Immature natural killer cell (primary cell): ENCODE measurements at places on chromosomes 5 and 9.

DNA sequence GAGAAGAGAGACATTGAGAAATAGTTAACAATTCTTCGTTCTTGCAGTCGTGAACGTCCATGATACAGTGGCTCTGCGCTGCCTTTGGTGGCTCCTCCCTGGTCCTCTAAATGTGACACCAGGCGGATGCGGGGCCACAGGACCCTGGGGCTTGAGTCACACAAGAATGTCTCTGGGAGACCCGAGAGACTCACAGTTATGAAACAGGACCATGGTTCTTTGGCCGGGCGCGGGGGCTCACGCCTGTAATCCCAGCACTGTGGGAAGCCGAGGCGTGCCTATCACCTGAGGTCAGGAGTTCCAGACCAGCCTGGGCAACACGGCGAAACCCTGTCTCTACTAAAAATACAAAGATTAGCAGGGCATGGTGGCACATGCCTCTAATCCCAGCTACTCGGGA lies 767 bp upstream of the ZDHHC11 start:
- no peak overlapping the region for H3K27ac ChIP-seq
- H3K4me1 ChIP-seq, result no peaks in the 10 kb centered on the region
- H3K4me3 ChIP-seq, result no peak overlapping the region

GRCh38 chr9:111961009-111961408 lies 64.4 kb downstream of the UGCG start:
- no peak overlapping the region for H3K4me3 ChIP-seq
- peaks cover 4% of the 10 kb centered on the region for H3K27me3 ChIP-seq
- peaks cover 6% of the 10 kb centered on the region for H3K36me3 ChIP-seq

DNA sequence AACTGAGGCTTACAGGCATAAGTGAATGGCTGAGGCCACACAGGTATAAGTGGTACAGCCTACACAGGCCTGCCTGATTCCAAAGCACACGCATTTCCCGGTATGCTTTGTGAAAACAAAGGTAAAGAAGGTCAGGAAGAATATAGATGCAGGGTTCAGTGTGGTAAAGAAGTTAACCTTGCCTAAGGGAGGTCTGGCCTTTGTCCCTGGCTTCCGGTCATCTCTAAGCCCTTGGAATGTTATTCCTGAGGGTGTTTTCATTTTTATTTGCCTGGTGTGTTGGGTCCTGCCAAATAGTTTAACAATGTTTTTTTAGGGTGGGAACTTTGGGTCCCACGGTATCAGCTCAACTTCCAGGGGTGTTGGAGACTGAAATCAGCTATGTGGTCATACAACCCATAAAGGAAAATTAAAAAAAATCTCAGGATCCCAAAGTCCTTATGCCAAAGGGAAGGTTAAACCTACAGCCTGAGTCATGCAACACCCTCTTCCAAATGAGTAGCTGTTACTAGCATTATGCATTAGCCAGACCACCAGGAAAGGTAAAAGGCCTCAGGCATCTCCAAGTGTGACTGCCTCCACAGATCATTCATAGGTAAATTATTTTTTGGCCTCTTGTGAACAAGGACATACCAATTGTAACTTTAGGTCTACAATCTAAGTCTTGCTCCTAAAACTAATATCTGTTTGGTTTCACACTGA lies 124.6 kb downstream of the ATP10B start:
- no peaks in the 10 kb centered on the region for H3K36me3 ChIP-seq
- H3K27me3 ChIP-seq, result peaks cover 3% of the 10 kb centered on the region
- no peak for DNase-seq
- no peak overlapping the region for H3K27ac ChIP-seq
- no peak overlapping the region for H3K4me3 ChIP-seq

- H3K4me1 ChIP-seq, result no peaks in the 10 kb centered on the region
- no peak for DNase-seq
- H3K27me3 ChIP-seq, result no peaks in the 10 kb centered on the region
- no peak overlapping the region for H3K4me3 ChIP-seq
- no peaks in the 10 kb centered on the region for H3K36me3 ChIP-seq
Measured at GRCh38 chr9:32728181-32728580, 55.2 kb upstream of the TMEM215 start.

DNA sequence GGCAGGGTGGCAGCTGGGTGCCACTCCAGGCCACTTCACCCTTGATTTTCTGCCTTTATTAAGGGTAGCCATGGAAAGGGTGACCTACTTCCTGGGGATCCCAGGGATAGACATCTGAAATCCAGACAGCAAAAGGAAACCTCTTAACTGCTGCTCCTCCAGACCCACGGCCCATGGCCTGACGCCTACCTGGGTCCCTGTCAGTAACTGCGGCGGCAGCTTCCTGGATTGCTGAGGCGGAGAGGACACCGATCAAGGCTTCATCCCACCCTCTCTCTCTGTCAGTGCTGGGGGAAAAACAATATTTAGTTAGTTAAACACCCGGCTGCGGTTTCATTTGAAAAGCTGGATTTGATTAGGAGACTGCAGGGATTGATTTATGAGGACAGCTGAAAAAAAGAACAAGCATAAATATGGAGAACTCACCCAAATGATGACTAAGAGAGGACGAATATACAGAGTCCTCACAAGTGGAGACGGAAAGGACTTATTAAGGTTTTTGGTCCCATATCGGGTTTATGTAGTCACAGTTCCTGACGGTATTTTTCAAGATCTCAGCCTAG lies 158.7 kb upstream of the KLF4 start:
- no peaks in the 10 kb centered on the region for H3K36me3 ChIP-seq
- peaks cover 2% of the 10 kb centered on the region for H3K27me3 ChIP-seq
- H3K4me1 ChIP-seq, result no peaks in the 10 kb centered on the region

- H3K36me3 ChIP-seq, result peaks cover 3% of the 10 kb centered on the region
- no peak overlapping the region for H3K27ac ChIP-seq
- no peak for DNase-seq
- H3K27me3 ChIP-seq, result no peaks in the 10 kb centered on the region
- no peak overlapping the region for H3K4me3 ChIP-seq
Measured at GRCh38 chr5:140295414-140295813, 7.5 kb downstream of the PFDN1 start.

DNA sequence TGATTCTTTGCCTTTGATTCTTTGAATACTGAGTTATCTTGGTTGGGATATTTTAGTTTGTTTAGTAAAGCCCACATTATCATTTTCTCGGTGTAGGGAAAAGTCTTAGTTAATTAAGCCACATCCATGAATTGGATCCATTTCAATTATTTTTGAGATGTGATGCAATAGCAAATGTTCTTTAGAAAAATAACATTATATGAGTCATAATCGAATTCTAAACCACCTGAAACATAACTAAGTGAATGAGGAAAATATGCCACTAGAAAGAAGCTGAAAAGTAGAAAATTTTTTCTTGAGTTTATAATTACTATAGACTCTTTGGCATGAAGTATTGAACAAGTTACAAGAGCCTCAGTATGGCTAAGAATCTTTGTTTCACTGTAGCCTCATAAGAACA lies 17.5 kb upstream of the CCDC192 start:
- H3K27ac ChIP-seq, result no peak overlapping the region
- no peak for DNase-seq
- H3K4me3 ChIP-seq, result no peak overlapping the region
- no peaks in the 10 kb centered on the region for H3K27me3 ChIP-seq

- no peaks in the 10 kb centered on the region for H3K36me3 ChIP-seq
- H3K27me3 ChIP-seq, result peaks cover 17% of the 10 kb centered on the region
- no peaks in the 10 kb centered on the region for H3K4me1 ChIP-seq
- H3K4me3 ChIP-seq, result no peak overlapping the region
Measured at GRCh38 chr5:148659641-148660345, 5.5 kb upstream of the HTR4 start.

DNA sequence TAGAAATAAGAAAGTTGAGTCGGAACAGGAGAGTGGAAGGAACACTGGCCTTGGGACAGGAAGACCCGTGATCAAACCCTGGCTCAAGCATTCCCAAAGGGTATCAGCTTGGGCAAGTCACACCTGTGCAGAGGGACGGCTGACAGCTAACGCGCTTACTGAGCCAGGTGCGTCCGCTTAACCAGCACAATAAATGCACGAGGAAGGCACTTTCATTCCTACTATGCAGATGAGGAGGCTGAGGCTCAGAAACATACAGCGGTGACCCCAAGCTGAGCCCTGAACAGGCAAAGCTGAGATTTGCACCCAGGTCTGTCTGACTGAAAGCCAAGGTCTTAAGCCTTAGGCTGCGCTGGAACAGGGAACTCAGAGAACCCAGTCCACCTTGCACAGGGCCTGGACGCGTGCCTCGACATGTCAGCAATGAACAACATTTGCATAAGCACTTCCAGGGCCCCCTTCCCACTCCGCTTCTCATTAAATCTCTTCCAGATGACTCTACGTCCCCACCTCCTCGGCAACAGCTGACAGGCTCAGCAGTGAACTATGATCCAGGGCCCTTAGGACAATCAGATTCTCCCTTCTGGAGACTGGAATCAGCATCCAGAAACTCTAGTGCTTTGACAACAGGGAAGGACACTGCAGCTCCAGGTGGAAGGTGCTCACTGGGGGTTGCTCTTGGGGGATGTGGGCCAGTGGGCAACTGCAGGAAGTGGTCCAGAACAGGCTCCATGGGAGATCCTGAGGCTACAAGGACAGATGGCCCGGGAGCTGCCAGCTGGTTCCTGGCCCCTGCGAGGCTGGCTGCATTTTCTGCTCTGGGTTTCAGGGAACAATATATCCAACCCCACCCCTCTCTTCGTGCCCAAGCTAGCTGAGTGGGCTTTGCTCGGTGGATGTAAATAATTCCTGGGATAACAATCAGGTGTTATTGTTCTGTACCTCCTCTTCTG lies 35.2 kb downstream of the SH3PXD2B start:
- H3K27ac ChIP-seq, result no peak overlapping the region
- H3K36me3 ChIP-seq, result no peaks in the 10 kb centered on the region
- no peak overlapping the region for H3K4me3 ChIP-seq
- H3K27me3 ChIP-seq, result peaks cover 3% of the 10 kb centered on the region
- DNase-seq, result no peak

DNA sequence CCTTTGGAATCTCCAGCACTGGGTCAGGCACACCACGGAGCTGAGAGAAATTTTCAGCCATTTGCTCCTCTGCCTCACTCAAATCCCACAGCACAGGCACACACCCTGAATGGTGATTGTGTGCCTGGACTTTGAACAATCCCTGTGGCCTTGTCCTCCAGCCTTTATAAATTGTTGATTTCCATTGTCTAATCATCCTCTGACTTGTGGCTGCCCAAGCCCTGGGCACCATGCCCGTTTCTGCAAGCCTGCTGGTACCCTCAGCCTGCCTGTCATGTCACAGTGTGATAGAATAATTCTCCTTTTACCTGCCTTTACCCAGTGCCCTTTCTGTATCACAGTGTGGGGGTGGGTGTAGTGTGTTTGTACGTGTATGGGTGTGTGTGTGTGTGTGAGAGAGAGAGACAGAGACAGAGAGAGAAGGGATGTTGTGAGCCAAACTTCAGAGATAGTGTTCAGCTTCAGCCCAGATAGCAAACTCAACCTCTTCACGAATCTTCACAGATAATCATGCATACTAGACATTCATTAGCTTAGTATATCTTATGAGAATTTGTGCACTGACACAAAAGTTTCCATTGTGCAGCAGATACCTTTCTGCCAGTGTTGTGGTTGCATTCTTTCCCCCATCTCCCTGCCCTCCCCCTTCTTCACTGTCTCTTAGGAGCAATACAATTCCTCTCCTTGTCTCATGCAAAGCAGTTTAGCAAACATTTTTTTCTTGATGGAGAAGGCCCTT lies 27.8 kb upstream of the SLC44A1 start:
- no peak for DNase-seq
- no peak overlapping the region for H3K27ac ChIP-seq
- no peaks in the 10 kb centered on the region for H3K4me1 ChIP-seq

- no peak for DNase-seq
- H3K36me3 ChIP-seq, result no peaks in the 10 kb centered on the region
- H3K4me1 ChIP-seq, result peaks cover 10% of the 10 kb centered on the region
- H3K4me3 ChIP-seq, result no peak overlapping the region
- H3K27me3 ChIP-seq, result peaks cover 2% of the 10 kb centered on the region
Measured at GRCh38 chr9:133505186-133505830, 19.5 kb downstream of the MYMK start.

GRCh38 chr5:100615362-100615761 lies 80.2 kb downstream of the FAM174A start:
- no peak for DNase-seq
- no peak overlapping the region for H3K4me3 ChIP-seq
- no peaks in the 10 kb centered on the region for H3K27me3 ChIP-seq
- H3K36me3 ChIP-seq, result no peaks in the 10 kb centered on the region
- H3K27ac ChIP-seq, result no peak overlapping the region

- no peak overlapping the region for H3K27ac ChIP-seq
- H3K4me1 ChIP-seq, result no peaks in the 10 kb centered on the region
- no peaks in the 10 kb centered on the region for H3K36me3 ChIP-seq
- DNase-seq, result no peak
- no peak overlapping the region for H3K4me3 ChIP-seq
Measured at GRCh38 chr5:6049662-6050061, 328.7 kb downstream of the MED10 start.

GRCh38 chr9:29129763-29130162 lies 1556.5 kb upstream of the C9orf72 start:
- H3K4me1 ChIP-seq, result peaks cover 26% of the 10 kb centered on the region
- H3K27ac ChIP-seq, result no peak overlapping the region
- peaks cover 6% of the 10 kb centered on the region for H3K36me3 ChIP-seq
- H3K4me3 ChIP-seq, result no peak overlapping the region
- DNase-seq, result no peak

DNA sequence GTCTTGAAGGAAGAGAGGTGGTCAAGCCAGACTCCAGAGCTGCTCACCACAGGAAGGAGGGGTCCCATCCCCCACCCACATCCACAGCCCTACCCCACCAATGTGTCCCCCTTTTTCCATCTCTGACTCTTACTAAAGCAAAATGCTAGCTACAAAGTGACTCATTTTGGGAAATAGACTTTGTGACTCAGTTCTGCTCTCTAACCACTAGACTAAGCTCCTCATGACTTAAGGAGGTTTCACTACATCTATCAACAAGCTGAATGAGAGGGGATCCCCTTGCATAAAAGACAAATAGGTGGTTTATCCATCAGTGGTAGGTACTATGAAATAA lies 35.1 kb upstream of the ADRB2 start:
- no peaks in the 10 kb centered on the region for H3K4me1 ChIP-seq
- DNase-seq, result no peak
- no peak overlapping the region for H3K4me3 ChIP-seq

- DNase-seq, result no peak
- no peaks in the 10 kb centered on the region for H3K36me3 ChIP-seq
- H3K4me1 ChIP-seq, result no peaks in the 10 kb centered on the region
- no peak overlapping the region for H3K4me3 ChIP-seq
- no peak overlapping the region for H3K27ac ChIP-seq
- no peaks in the 10 kb centered on the region for H3K27me3 ChIP-seq
Measured at GRCh38 chr9:105005186-105005585, 77.2 kb upstream of the ABCA1 start.

DNA sequence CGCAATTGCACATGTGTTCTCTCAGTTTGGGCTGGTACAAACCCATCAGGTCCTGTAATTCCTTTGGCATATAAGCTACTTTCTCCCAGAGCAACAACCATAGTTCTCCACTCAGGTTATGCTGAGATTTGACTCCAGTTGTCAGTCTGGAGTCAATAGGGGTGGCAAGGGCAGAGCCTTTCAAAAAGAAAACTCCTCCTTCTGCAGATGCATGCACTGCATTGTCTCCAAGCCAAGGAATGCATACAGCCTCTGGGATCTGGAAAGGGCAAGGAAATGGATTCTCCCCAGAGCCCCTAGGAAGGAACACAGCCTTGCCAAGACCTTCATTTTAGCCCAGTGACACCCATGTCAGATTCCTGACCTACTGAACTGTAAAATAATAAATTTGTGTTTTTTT lies 31.0 kb upstream of the GZMA start:
- no peak for DNase-seq
- peak overlapping the region; percentile 32 for H3K4me3 ChIP-seq
- H3K36me3 ChIP-seq, result no peaks in the 10 kb centered on the region
- peaks cover 8% of the 10 kb centered on the region for H3K27me3 ChIP-seq
- H3K27ac ChIP-seq, result no peak overlapping the region
